ENCODE measurements at places on chromosomes 12 and 14.
A peak's percentile ranks its signal among the peaks of the same experiment; 100 is the strongest.

- DNase-seq = no peak
These were observed 60.1 kb downstream of the DIP2B start for GRCh38 chr12:50564948-50565297.

GRCh38 chr14:63993992-63994391 is 141.2 kb downstream of the SYNE2 start:
- DNase-seq = peak; percentile 6

GRCh38 chr12:128059621-128060370 is 207.2 kb upstream of the TMEM132C start:
- DNase-seq = no peak

- peak; percentile 22 for DNase-seq
These were observed 1.2 kb downstream of the PPP1CC start for GRCh38 chr12:110741341-110742095.

DNA sequence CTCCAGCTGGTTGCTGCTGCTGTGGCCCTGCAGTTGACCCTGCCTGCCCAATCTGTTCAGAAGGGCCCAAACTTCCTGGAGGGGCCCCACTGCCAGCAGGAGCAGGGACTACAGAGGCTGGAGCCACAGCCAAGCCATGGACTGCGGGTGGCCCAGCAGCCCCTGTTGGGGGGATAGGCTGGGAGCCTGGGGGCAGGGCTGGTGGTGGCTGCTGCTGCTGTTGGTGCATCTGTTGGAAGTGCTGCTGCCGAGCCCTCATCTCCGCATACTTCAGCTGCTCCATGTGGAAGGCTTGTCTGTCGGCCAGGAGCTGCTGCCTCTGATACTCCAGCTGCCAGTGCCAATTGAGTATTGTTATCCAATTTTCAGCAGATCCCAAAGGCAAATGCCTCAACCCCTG is 7.2 kb downstream of the MYL6 start:
- DNase-seq = no peak

GRCh38 chr12:6279256-6279628 is 31.2 kb upstream of the PLEKHG6 start:
- no peak for DNase-seq

GRCh38 chr12:50104417-50105366 is 884 bp downstream of the GPD1 start:
- no peak for DNase-seq

GRCh38 chr12:96824074-96824837 is 82.8 kb upstream of the NEDD1 start:
- no peak for DNase-seq

- peak; percentile 52 for DNase-seq
These were observed 33.4 kb upstream of the RNASE3 start for GRCh38 chr14:20857630-20858261.

DNA sequence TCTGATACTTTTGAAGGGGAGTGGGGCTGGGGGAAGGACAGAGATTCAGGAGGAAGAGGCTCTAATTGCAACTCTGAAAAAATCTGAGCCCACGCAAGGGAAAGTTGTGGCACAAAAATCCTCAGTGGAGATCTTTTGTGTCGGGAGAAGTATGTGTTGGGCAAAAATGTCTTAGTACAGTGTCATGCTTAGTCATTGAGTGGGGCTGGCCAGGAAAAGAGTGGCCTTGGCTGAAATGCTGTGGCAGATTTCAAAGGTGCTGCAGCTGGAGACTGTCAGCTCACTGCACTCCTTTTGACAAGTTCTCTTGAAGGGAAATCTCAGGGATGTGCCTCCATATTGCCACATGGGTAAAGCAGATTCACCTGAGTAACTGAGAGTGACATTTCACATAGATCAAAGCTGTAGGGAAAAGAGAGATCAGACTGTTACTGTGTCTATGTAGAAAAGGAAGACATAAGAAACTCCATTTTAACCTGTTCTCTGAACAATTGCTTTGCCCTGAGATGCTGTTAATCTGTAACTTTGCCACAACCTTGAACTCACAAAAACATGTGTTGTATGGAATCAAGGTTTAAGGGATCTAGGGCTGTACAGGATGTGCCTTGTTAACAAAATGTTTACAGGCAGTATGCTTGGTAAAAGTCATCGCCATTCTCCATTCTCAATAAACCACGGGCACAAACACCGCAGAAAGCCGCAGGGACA is 36.0 kb upstream of the GLIPR1 start:
- no peak for DNase-seq

DNA sequence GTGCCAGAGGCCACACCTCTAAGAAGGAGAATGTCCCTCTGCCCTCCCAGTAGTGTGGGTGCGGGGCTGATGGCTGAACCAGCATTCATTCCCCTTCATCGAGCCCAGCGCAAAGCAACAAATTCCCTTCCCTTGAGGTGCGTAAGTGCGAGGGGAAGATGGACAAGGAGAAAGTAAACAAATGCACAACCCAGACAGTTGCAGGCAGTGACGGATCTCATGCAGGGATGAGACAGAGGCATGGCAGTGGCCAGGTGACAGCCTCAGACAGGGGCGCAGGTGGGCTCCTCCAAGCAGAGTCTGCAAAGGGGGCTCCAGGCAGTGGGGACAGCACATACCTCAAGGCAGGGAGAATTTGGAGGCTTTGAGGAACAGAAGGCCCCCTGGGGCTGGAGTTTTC is 2.3 kb upstream of the MYL2 start:
- DNase-seq = no peak

GRCh38 chr12:80200414-80200813 is 101.1 kb downstream of the OTOGL start:
- DNase-seq = no peak

DNA sequence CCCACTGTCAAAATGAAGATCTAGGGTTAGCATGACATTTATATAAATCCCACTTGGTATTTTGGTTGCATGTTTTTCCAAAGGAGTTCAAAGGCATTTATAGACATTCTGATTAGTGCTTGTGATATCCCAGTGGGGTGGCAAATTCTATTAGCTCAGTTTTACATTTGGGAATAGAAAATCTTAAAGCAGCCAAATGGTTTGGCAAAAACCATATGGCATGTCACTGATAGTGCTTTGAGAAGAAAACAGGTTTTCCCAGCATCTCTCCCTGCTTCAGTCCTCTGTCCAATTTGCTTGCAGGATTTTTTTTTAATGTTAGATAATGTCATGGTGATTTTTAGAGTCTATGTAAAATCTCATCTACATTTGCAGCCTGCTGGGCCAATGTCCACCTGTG is 225.1 kb upstream of the DIO3 start:
- DNase-seq = no peak

DNA sequence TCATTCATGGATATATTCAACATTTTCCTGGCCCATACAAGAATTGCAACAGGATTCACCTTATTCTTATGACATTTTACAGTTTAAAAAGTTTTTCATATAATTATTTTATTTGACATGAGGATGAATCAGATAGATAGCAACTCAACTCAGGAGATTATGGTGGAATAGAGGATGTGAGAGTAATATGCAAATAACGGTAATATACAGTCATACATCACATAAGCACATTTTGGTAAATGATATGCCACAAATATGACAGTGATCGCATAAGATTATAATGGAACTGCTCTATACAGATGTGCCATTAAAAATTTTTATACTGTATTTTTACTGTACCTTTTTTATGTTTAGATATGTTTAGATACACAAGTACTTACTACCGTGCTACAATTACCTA is 24.1 kb upstream of the CRADD start:
- no peak for DNase-seq

DNA sequence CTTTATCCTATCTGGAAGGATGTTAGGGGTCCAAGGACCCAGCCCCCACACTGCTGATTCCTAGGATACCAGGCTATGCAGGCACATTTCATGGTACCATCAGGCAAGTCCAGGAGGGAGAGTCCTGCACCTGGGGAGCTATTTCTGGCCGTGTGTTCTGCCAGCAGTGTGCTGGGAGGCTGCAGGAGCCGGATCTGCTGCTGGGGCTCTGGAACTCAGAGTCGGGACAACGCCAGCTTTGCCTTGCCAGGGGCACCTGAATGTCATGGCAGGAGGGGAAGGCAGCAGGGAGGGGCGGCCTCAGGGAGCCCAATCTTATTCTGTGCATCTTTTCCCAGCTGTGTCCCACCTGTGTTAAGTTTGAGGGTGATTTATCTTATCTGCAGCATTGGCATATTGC is 17.8 kb downstream of the SRRM4 start:
- DNase-seq = peak; percentile 19

DNA sequence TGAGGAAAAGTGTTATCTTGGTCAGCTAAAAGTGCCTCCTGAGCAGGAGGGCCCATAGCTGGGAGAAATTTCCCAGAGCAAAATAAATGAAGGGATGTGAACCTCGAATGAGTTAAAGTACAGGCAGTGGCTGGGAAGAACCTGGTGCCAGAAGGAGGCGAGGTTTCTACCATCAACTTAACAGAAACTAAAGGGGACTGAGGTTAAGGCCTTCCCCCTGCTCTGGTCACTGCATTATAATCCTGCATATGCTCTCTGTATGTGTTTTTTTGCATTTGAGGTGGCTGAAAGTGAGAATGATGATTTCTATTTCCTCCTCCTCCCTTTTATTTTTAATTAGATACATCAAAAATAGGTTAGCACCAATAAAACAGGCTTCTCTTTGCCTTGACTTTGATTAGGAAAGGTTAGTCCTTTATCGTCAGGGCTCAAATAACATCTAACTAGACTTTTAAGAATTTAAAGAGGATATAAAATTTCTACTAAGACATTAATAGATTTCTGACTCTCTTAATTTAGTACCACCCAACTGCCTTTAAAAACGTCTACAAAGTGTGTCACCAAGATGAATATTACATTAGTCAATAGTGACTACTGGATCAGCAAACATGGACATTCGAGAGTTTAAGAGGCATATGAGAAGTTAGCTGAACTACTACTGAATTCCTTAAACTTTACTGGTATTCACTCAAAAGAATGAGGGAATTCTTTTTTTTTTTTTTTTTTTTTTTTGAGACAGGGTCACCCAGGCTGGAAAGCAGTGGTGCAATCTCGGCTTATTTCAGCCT is 49.2 kb downstream of the GALNT4 start:
- DNase-seq = no peak

- no peak for DNase-seq
These were observed 5.1 kb downstream of the EFS start for GRCh38 chr14:23359722-23360447.

- DNase-seq = no peak
These were observed 27.3 kb downstream of the VPS37B start for GRCh38 chr12:122868471-122869177.

DNA sequence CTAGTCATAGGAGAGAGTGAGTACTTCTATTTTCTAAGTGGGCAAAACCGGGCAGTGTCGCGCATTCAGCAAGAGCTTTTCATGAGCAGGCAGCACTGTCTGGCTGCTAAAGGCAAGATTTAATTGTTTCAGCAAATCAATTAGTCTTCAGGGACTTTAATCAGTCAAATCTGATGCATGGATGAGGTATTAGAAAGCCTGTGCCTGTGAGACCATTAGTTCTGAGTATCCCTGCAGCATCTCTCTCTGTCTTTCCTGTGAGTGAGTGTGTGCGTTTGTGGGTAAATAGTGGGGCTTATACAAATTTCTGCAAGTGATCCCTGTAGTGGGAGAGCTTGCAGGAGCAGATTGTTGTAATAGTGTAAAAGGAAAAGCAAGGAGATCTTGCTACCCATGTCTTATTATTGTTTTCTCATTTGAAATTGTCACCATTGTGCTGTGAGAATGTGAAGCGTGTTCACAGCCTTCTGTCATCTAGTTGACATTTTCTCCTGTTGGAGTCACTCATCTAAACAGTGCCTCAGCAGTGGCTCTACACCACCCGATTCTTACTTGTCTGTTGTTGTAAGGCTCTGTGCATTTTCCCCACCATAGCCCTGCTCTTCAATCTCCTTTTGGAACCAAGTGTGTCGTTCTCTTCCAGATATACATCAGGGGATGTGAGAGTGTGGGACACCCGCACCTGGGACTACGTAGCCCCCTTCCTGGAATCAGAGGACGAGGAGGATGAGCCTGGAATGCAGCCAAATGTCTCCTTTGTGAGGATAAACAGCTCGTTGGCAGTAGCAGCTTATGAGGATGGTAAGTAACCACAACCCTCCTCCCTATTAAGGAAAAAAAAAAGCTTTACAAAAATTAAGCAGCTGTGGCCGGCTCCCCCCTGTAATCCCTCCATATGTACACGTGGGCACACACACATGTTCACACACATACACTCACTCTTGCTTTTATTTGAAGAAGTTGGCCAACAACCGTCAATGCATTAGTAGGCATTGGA is 53.6 kb downstream of the FBXW8 start:
- DNase-seq = peak; percentile 43

- DNase-seq = no peak
These were observed 32.2 kb upstream of the SERPINA6 start for GRCh38 chr14:94355191-94355794.

GRCh38 chr12:124369827-124370378 is 75.0 kb downstream of the RFLNA start:
- peak; percentile 88 for DNase-seq

DNA sequence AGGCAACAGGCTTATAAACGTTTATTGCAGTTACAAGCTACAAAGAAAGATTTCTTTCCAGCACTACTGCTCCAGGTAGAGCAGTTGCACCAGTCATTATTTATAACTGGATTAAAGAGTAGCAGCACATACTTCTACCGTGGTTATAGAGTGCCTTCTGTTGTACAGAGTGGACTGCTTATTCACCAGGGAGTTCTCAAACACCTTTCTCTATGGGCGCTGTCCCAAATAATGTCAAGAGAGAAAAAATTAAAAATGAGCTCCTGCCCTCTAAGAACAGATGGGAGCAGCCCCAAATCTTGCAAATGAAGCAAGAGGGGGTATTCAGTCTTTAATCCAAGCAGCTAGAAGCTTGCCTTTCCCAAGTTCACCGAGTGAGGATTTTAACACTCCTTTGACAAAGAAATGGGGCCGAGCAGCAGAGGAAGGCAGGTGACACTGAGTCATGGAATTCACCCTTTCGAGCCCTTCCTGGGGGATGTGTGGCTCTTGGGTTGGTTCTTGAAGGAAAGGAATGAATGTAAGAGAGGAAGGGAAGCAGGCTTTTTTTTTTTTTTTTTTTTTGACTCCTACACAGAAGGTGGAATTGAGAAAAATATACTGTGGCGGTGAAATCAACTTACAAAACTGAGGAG is 181.2 kb downstream of the PRKCH start:
- DNase-seq = no peak
